ENCODE measurements at places on chromosomes 13 and 19.

- DNase-seq: no peak
Observed at GRCh38 chr13:48412881-48413351, at the start of gene LPAR6. Gene LPAR6 (minus strand): TSS chr13:48413113. CDS start chr13:48412423, 690 bp downstream.

- no peak for DNase-seq
Observed at GRCh38 chr19:31525610-31526147, 176.4 kb upstream of the TSHZ3 start.

DNA sequence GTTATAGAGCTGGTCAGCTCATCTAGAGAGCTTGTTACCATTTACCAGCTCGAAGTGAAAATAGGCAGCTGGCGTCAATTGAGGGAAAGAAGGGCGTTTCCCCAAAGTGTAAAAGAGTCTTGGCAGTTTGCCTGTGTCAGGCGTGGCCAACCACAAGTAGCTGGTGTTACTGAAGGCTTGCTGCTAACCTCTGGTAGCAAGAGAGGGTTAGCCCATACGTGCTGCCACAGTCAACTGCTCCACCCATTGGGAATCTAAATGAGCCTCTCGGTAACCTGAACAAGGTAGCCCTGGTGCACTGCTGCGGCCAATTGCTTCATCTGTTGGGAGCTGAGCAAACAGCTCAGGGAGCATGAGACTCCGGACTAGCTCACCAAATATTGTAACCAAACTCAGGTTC, 314.9 kb upstream of the SLITRK5 start:
- no peak for DNase-seq

DNA sequence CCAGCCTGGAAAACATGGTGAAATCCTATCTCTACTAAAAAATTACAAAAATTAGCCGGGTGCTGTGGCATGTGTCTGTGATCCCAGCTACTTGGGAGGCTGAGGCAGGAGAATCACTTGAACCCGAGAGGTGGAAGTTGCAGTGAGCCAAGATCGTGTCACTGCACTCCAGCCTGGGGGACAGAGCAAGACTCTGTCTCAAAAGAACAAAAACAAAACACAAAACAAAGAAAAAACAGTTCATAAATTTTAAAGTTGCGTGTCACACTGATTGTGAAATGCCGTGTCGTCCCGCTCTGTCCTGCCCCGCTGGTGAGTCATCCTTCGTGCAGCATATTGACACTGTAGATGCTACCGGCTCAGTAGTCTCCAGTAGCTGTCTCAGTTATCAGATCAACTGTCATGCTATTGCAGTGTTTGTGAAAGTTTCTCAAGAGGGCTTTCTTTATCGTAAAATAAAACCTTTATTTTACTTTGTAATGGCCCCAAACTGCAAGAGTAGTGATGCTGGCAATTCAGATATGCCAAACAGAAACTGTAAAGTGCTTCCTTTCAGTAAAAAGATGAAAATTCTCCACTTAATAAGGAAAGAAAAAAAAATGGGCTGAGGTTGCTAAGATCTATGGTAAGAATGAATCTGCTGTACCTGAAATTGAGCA, 36.4 kb upstream of the IGFL1 start:
- no peak for DNase-seq

DNA sequence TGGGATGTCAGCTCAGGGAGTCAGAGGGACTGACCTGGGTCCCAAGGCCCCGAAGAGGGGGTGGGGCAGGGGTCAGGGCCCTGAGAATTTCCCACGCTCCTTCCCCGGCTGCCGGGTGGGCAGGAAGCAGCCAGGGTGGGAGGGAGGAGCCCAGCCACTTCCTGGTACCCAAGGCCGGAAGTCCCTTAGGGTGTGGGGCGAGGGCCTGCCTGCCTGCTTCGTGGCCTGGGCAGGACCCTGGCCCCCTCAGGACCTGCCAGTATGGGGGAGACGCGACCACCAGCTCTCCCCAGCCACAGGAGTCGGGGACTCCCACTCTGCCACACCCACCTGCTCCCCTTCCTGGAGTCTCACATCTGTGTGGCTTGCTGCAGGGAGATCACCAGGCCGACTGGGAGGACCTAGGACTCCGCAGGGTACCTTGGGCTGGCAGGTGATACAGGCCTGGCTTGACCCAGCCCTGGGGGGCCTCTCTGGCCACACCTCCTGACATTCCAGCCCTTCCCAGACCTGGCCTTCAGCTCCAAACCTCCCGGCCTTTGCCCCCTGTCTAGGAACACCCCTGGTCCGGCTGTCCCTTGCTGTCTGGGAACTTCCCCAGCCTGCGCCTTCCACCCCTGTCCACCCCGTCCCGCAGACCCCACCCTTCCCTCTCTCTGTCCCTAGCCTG, 9.8 kb upstream of the CIRBP start:
- no peak for DNase-seq

GRCh38 chr13:57862879-57863278, 231.3 kb downstream of the PCDH17 start:
- DNase-seq: no peak
